ENCODE measurements at places on chromosomes 6 and 20.

DNA sequence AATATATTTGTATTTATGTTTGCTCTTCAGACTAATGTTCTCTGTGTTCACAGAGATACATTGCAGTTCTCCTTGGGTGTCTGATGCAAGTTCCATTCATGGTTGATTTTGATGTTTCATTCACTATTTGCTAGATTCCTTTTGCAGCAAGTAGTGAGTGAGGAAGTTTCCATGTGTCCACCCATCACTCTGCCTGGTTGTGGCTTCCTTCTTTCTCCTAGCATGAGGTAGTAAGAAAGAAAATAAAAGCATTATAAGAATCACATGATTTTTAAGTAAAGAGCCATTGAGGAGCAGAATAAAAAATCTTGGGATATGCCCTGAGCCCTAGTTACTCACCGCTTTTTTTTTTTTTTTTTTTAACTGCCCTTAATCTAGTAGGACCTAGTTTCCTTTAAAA, 8.7 kb downstream of the SASH1 start:
- DNase-seq = no peak

- no peak for DNase-seq
These were observed 169.0 kb upstream of the SCGN start for GRCh38 chr6:25482996-25483395.

- peak; percentile 66 for DNase-seq
These were observed 163.2 kb upstream of the ZNF337 start for GRCh38 chr20:25859649-25860530.

- DNase-seq = no peak
These were observed 32.3 kb upstream of the RSPO4 start for GRCh38 chr20:1034415-1034789.

DNA sequence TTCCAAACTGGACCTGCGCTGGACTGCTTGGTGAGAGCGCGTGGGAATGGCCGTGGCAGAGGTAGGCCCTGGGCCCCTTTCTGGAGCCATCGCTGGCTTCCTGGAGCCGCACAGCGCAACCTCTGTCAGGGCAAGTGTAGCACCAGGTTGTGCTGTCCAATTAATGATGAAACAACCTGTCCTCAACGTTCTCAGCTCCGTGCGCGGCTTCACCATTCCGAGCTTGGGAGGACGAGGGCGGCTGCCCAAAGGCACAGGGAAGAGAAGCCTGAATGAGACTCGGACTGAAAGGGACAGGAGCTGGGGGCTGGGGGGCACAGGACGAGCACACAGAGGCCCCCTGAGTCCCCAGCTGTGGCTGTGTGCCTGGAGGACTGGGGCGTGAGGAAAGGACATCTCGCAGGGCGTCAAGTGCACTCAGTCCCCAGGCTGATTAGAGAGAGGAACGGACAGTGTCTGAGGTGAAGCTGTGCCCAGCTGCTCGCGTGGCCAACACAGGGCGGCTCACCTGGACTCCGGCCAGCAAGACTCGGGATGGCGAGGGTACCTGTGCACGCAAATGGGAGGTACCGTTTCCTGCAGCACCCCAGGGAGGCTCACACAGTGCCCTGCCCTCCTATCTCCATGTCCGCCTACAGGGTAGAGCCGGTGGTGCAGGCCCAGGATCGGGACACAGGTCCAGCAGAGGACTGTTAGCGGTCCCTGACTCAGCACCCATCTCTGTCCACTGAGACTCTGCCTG, 403.3 kb downstream of the TAF4 start:
- DNase-seq = no peak

DNA sequence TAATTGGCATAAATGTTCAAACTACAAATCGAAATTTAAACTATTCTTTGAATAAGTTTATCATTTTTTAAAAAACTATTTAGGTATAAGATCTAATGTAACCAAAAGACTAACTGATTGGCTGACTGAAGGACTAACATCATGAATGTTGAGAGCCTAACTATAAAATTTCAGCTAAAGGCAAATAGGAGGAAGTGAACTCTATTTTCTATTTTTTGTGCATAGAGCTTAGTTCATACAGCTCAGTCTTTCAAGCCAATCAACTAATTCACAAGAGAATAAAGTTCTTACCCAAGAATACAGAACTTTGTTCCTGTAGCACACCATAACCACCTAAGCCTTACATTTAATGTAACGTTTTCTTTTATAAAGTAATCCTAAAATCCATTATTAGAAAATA, 46.3 kb upstream of the STXBP5 start:
- DNase-seq = no peak

GRCh38 chr20:5927749-5928462, 22.4 kb downstream of the TRMT6 start:
- DNase-seq = no peak

- DNase-seq = no peak
These were observed 3.7 kb downstream of the RRBP1 start for GRCh38 chr20:17678295-17678694.

DNA sequence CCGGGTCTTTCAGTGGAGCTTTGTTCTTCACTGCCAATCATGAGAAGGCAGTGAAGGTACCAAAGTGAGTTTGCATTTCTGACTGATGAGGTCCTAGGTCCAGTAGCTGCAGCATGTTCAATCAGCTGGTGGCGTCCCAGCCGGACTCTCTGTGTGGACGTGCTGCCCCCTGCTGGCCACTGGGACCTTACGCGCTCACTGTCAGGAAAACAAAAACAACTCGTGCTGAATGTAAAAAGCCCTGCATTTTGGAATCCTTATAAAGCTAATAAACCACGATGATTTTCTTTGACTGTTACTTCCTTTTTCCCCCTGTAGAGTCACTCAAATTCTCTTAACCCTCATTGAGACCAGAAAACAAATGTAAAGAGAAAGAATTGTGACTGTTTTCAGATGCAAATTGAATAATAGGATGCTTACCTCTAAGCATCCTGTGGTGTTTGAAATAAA, 4.9 kb upstream of the CD24 start:
- peak; percentile 62 for DNase-seq

DNA sequence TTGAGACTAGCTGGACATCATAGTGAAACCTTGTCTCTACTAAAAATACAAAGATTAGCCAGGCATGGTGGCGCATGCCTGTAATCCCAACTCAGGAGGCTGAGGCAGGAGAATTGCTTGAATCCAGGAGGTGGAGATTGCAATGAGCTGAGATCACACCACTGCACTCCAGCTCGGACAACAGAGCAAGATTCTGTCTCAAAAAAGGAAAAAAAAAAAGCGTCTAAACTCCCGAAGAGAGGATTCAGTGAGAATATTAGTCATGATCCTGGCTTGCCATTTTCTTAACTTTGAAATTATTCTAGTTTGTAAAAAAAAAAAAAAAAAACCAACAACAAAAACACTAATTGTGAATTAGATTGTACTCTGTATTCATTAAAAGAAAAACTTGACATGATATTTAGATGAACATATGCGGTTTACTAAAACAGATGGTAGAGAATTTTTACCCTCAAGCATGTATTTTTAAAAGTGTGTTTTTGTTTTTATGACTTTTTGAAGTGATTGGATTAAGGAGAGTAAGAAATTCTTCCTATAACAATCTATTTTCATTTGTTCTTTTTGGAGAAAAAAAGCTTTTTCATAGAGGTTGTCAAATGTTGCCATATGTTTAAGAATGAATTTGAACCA, 80.7 kb downstream of the UST start:
- DNase-seq = no peak

DNA sequence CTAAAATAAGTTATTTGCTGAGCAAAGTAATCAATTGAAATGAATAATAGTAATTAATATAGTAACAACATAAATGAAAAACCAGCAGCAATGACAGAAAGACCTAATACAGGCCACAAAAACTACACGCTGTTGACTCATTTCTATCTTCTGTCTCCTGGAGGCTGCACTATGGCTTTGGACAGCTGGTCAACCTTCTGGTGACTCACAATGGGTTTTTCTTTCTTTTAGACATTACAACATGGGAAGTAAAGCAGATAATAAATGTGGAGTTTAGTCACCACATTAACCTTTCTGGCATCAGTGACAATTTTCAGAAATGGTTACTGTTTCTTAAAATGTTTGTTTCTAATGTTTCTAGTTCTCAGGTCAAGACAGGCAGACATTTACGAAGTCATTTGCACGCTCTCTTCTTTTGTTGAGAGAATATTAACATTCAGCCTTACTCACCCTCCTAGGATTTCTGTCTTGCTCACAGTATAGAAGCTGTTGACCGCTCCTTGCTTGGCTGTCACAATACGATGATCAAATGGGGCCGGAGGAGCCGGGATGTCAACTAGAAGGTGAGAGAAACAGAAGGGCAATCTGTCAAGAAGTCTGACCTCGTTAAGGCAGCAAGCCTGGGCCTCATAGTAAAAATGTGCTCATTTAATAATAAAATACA, 62.2 kb downstream of the MYLK4 start:
- DNase-seq = no peak

DNA sequence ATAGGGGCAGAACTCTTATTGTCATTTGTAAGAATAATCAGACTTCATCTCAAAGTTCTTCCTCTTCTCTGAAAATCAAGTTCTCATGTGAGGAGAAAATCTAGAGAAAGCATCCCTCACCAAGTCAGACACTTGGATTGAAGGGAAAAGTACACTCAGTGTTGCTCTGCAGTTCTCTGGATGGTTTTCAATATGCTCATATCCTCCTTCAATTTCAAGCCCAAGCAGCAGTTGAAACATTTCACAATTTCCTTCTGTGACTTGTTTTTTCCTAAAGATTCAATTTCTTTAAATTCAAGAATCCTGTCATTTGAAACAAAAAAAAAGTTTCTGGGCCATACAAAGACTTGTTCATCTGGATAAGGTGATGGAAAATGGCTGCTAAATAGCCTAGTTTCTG, 140.2 kb upstream of the AHI1 start:
- no peak for DNase-seq

DNA sequence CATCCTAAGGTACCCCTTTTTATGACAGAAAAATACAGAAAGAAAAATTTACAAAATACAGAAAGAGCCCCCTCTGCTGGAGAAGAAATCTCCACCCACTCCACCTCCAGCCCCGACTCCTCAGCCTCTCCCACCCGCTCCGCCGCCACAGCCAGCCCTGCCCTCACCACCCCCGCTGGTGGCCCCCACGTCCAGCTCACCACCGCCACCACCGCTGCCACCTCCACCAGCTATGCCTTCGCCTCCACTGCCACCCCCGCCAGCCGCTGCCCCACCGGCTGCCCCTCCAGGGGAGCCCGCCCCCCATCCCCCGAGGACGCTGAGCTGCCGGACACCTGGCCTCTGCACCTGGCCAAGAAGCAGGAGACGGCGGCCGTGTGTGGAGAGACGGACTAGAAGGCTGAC, 17.7 kb downstream of the WFDC2 start:
- DNase-seq = no peak

DNA sequence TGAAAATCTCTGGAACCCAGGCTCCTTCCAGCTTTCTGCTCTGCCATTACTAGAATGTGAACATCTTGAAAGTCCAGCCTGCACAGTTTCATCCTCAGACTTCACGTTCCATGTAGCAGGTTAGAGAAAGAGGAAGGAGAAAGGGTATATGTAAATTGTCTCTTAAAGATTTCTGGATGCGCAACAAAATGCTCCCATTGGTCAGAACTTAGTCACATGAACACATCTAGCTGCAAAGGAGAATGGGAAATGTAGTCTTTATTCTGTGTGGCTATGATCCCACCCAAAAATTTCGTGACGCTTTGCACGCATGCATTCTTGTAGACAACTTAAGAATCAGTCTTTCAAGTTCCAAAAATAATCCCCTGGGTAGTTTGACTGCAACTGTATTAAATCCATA, 46.4 kb upstream of the CHD6 start:
- no peak for DNase-seq

DNA sequence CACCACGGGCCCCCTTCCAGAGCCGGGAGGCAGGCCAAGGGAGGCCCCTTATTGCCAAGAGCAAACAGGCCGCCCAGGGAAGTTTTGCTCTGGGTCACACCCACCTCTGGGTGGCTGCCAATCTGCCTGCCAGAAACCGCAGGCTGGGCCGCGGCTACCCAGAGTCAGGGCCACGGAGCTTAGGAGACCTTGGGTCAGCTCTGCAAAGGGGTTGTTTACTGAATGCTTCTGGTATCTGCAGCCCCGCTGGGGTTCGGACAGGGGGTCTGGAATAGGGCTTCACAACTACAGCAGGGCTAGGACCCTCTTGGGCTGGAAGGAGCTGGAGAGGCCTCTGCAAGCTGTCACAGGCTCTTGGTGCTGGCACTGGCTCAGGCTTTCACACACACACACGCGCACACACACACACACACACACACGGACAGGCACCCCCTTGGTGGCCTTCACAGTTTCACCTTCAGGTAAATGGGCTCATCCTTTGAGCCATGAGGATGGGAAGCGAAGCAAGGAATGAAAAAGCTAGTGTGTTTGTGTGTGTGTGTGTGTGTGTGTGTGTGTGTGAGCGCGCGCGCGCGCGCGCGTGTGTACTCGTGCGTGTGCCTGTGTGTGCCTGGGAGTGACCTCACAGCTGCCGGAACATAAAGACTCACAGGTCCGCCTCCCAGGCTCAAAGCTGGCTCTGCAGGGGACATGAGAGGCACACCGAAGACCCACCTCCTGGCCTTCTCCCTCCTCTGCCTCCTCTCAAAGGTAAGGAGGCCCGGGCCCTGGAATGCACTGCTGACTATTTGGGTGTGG, at the start of gene CCN5:
Gene CCN5, plus strand, starts transcription at position 669 of the 798 bp plus-strand sequence. Its CDS starts 22 bp downstream, at position 691.
- DNase-seq = no peak

GRCh38 chr6:53795340-53795701, 516 bp downstream of the LRRC1 start:
- no peak for DNase-seq

DNA sequence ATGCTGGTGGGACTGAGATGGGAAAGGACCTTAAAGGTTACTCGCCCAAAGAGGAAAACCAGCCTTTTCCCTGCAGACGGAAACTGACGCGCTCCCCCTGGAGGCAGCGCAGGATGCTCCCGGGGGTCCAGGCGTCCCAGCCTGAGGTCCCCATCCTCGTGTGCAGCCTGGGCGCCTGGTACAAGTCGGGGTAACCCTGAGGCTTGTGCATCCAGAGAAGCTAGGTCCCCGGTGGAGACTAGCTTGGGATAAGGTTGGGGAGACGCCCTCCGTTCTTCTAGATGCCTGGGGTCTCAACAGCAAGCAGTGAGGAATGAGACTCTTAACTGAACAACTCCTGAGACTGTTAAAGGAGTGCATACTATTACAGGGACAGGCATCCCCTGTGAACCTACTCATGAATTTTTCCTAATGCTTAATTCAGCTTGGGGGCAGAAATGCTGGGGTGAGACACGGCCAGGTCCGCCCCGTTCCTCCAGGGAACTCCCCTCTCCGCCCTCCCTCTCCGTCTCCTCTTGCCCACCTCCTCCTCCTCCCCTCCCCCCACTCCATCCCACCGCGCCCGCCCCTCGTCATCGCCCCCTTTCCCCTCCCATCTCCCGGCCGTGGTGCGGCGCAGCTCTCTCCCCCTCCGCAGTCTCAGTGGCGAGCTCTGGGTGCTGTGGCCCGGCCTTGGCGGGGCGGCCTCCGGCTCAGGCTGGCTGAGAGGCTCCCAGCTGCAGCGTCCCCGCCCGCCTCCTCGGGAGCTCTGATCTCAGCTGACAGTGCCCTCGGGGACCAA, at the start of gene PRSS35:
Gene PRSS35, plus strand, starts transcription at position 634 of the 781 bp plus-strand sequence. CDS start 10,908 bp downstream, outside the sequence.
- DNase-seq = no peak

GRCh38 chr20:41436679-41437078, 70.1 kb upstream of the EMILIN3 start:
- no peak for DNase-seq

GRCh38 chr20:38201356-38201755, 36.3 kb upstream of the TGM2 start:
- DNase-seq = no peak

GRCh38 chr6:62146954-62147853, 138.8 kb downstream of the KHDRBS2 start:
- DNase-seq = no peak

Measured in stimulated activated CD4-positive, alpha-beta T cell treated with anti-CD3 and anti-CD28 coated beads, Interleukin-12 subunit alpha, Interleukin-12 subunit beta, amount 100 ng/mL, for 48 hours (primary cell).